Fibroblast of skin of left biceps (primary cell): ENCODE measurements at places on chromosomes 6 and 20.

- no peak for DNase-seq
Measured at GRCh38 chr6:41647061-41647511, 8.8 kb downstream of the MDFI start.

- no peak for DNase-seq
Measured at GRCh38 chr6:136031982-136032381, 180.5 kb downstream of the PDE7B start.

DNA sequence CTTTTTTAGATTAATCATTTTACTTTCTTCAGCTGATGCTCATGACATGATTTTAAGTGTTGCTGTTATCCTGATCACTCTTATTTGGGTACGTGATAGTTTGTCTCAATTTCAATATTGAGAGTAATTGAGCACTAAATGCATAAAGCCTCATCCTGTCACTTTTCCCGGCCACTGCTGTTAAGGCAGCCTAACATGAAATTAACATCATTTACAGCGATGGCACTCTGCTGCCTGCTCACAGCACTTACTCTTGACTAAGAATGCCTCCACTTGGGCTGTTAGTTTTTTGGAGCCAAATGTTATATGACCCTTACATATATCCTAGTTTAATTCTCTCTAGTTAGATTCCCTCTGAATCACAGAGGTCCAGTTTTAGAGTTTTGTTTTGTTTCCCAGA lies 107.3 kb downstream of the SLX4IP start:
- DNase-seq, result no peak

DNA sequence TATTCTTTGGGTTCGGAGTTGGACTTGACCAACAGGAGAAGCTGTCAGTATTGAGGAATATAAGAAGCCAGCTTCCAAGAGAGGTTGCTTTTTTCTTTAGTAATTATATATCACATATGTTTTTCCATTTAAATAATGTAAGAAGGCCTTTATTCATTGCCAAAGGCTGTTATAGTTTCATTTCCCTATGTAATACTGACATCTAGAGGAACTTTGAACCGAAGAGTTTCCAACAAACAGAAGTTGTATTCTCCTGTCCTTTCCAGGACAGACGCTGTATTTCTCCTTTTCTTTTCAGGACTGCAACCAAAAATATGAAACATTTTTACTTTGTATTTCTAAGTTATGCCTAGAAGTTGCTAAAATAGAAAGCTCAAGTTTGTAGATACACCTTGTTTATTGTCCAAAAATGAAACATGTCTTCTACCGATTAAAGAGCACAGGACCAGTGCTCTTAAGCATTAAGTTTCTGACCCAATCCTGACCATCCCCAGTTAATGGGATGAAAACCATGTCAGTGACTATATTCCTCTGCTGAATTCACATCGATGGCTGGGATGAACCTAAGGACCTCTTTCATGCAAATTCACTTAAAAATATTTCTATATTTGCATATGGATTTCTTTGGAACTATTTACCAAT lies 55.1 kb downstream of the MYLK4 start:
- DNase-seq, result no peak

GRCh38 chr20:64142590-64142989 lies 21.7 kb upstream of the MYT1 start:
- DNase-seq, result no peak

GRCh38 chr6:163151212-163151611 lies 263.3 kb upstream of the QKI start:
- DNase-seq, result no peak

- DNase-seq, result no peak
Measured at GRCh38 chr20:774016-774659, 5.8 kb upstream of the SLC52A3 start.

DNA sequence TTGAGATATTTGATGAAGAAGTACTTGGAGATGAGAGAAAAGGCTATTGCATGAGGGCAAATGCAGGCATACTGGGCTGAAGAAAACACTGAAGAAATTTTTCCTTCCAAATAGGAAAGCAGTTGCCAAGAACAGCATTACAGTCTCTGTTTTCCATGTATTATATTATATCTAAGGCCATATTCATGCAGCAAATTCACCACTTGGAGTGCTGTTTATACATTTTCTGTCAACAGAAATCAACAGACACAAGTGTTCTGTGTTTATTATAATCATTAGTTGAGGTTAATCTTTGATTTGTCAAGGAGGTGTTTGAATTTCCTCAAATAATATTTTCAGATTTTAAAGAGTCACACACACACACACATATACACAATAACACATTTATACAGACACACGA lies 268.8 kb upstream of the PLCB4 start:
- DNase-seq, result no peak

- peak; percentile 47 for DNase-seq
Measured at GRCh38 chr20:9025643-9026042, 43.2 kb upstream of the PLCB4 start.

DNA sequence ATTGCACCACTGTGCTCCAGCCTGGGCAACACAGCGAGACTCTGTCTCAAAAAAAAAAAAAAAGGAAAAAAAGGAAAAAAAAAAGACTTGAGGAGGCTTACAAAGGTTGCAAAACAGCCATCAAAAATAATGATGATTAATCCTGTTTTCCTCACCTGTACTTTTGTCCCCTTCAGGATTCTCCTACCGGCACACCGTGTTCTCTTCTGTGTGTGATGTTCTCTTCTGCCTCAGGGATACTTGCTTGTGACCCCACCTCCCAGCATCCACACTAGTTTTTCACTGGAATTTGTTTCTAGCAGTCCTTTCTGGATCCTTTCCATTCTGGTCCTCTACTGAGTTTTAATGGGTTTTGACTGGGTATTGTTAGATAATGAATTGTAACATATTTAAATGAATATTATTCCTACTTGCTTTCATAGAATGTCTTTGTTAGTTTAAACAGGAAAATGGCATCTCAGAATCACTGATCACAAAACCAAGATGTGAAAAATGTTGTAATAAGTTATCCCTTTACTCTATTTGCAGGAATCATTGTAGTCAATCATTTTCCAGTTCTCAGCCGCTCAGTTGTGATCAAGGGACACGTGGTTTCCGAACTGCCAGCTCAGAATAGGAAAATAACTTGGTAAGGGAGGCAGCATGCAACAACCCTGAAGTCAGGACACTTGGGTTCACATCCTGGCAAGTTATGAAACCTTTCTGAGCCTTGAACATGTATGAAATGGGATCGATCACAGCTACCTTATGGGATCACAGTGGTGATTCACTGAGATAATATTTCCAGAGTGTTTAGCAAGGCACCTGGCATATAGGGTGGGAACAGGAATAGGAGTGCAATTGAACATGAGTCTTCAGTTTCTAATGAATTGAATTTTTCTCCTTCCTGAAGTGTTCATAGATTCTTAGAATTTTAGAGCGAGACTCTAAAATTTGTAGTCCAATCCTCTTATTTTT lies 8.5 kb downstream of the C6orf89 start:
- no peak for DNase-seq

- DNase-seq, result no peak
Measured at GRCh38 chr6:24979176-24979575, 43.4 kb upstream of the RIPOR2 start.

- no peak for DNase-seq
Measured at GRCh38 chr6:11947063-11947462, 65.0 kb upstream of the HIVEP1 start.

- DNase-seq, result no peak
Measured at GRCh38 chr20:36271639-36272546, 34.2 kb upstream of the DLGAP4 start.

DNA sequence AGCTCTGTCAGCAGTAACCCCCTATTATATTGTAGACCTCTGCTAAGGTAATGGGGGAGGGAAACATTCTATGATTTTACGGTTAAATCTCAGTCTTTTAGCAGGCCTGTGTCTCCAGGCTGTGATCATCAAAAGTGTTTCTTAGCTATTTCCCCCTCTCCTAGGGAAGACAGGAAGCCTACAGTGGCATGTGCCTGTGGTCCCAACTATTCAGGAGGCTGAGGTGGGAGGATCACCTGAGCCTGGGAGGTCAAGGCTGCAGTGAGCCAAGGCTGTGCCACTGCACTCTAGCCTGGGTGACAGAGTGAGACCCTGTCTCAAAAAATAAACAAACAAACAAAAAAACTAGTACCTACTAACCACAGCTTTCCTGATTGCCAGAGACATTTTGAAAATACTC lies 67.9 kb downstream of the DNAAF9 start:
- no peak for DNase-seq

DNA sequence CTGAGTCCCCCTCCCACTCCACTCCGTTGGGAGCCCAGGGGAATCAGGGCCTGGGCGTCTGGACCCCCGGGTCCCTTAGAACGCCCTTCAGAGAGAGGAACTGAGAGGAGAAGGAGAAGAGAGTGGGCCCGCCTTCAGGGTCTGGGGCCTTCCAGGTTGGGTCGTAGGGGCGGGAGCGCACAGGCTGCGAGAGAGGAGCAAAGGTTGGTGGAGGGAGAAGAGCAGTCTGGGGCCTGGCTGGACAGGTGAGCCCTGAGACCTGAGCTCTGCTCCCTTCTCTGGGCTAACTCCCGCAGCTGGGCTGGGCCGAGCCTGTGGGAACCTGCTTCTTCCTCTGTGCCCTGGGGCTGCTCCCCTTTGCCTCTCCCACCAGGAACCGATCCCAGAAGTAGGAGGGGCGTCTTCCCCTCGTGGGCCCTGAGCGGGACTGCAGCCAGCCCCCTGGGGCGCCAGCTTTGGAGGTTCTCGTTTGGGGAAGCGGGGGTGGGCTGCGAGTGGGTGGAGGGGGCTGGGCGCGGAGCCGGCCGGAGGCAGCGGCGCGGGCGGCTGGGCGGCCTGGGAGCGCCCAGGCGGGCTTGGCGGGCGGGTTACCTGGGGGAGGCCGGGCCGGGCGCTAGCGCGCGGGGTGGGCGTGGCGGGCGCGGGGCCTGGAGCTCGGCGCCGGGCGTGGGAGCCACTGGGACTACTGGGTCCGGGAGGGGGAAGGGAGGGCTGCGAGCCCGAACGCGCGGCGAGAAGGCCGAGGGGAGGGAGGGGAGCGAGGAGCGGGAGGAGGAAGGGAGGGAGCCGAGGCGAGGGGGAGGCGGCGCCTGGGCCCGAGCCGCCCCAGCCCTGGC lies at the start of gene DDR1:
DDR1 (plus strand) TSS at position 835 of the 836 bp plus-strand sequence. CDS start 4,211 bp downstream, outside the sequence.
- peak; percentile 34 for DNase-seq

GRCh38 chr6:28953585-28954258 lies 29.9 kb upstream of the TRIM27 start:
- DNase-seq, result no peak

- DNase-seq, result no peak
Measured at GRCh38 chr6:151111670-151112069, 128.1 kb upstream of the AKAP12 start.

GRCh38 chr6:42532038-42532669 lies 31.7 kb upstream of the UBR2 start:
- DNase-seq, result no peak

DNA sequence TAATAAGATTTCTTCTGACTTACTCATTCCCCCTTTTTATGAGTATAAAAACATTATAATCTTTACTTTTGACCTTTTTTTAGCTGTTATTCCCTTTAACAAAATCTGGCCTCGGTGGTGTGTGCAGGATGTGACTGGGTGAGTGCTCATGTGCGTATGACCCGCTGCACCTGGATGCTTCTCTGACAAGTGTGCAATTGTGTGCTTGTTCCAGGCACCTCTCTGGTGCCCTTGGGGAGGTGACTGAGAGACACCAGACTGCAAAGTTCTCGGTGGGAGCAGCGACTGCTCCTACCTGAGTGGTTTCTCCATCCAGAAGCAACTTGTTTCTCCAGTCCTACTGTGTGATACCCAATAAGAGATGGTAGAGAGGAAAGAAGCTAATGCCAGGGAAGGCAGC lies 65.0 kb downstream of the ISM1 start:
- no peak for DNase-seq

DNA sequence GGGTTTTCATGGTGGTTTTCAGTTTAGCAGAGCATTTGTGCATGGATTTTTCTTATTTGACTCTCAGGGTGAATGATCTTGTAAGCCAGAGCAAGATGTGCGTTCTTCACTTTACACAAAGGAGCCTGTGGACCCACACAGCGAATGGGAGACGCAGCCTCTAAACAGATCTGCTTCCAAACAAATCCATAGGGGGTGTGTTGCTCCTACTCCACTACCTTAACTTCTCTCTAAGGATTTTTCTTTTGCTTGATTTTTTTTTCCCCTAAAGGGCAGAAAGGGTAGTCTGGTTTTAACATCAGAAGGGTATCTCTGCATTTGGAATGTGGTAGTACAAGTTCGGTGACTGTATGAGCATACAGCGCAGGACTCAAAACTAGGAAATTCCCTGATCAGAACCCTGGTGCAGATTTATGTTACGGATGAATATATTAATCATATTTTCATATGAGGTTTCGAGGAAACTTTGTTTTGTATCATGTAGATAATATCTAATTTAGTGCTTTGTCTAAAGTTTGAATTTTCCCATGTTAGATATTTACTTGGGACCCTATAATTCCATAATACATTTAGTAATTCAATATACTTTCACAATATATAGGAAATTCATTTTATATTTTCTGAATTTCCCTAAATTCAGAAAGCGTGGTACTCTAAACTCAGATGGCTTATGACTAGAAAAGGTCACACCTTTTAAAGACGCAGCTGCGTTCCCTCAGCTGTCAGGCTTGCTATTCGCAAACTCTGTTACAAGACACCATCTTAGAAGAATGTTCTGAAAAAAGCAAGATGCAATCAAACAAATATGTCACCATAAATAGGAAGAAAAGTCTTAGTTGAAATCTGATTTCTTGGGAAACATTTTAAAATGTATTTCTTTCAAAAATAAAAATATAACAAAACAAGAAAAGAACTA lies 196.9 kb downstream of the TMEM242 start:
- no peak for DNase-seq

GRCh38 chr6:105692613-105693215 lies 289.8 kb upstream of the PREP start:
- DNase-seq, result no peak

GRCh38 chr6:99780556-99780885 lies 173.9 kb downstream of the PRDM13 start:
- no peak for DNase-seq

DNA sequence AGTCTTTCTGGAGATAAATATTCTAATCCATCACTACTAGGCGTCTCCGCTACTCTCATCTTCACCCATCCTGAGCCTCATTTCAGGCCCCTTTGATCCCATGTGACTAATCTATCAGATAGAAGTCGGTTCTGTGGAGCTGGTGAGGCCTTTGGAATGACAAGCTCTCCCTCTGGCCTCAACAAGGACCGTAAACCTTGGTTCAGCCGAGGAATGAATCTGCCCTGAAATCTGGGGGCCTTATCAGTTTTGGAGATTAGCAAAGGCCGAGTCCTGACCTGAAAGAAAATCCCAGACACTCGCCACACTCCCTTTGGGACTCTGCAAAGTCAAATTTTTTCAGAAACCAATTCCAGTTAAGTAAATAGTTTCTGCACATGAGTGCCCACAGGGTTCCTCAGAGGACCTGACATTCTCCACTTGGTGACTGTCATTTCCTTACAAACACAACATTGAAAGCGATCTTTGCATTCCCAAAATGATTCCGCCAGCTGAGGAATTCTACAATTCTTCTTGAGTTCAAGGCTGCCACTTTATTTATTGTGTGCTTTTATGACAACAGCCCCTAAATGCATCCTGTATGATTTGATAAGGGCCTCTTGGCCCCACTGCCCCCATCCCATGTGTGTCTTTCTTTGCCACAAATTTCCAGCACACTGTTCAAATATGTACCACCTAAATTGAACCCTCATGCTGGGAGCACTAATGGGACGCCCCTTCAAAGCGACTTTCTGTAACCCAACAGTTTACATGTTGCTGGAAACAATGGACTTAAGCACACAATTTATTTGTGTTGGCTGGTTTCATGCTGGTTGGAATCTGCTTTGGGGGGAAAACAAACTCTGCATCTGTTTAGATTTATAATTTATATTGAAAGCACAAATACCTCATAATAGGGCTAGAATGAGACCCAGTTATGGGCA lies 10.0 kb upstream of the RIPOR3 start:
- no peak for DNase-seq

- DNase-seq, result no peak
Measured at GRCh38 chr6:73134588-73134987, 90.7 kb downstream of the KHDC1L start.
